ENCODE measurements at places on chromosomes 5 and 9.

DNA sequence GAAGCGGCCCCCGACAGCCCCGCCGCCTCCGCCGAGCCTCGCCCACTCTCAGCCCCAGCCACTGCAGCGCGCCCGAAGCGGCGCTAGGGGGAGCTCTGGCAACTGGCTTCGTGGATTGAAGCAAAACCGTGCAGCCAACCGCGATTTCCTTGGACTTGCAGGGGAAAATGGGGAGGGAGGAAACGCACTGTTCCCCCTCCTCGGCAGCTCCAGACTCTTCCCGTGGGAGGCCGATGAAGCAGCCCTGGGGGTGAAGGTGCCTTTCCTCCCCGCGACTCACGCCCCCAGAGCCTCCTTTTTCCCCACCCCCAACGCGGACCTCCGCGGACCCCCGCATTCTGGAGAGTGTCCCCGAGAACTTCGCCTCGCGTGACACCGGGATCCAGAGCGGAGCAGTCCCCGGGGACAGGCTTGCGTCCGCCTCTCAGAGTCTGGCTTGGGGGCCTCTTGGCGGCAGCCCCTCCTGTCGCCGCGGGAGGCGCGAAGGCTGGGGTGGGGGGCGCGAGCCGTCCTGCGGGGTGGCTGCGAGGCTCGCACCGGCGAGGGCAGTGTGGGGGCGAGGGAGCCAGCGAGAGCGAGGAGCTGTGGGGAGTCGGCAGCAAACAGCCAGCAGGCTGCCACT lies 3.8 kb downstream of the IER5L start:
- H3K27me3 ChIP-seq: no peaks in the 10 kb centered on the region
- H3K4me3 ChIP-seq: peak overlapping the region; percentile 66
- H3K4me1 ChIP-seq: peaks cover 23% of the 10 kb centered on the region

DNA sequence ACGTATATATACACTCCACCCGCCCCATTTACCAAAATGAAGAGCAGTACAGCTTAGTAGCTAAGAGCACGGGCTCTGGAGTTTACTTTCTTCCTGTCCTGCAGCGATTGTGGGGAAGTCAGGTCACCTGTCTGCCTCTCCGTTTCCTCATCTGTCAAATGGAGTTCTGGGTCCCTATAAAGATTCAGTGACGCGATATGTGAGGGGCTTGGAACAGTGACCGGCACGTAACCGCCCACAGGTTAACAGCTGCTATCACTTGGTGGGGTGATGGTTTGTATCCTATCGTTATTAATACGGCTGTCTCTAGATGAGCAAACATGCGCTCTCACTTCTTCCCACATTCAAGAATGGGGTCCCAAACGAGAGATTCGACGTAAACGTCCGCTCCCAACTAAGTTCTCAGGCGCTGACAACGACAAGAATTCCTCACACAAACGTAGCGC lies 426 bp downstream of the FAM114A2 start:
- H3K27ac ChIP-seq: peak overlapping the region; percentile 83
- no peak for DNase-seq
- H3K4me1 ChIP-seq: no peaks in the 10 kb centered on the region
- peak overlapping the region; percentile 87 for H3K4me3 ChIP-seq
- no peaks in the 10 kb centered on the region for H3K27me3 ChIP-seq
- no peaks in the 10 kb centered on the region for H3K36me3 ChIP-seq

- DNase-seq: no peak
- H3K4me1 ChIP-seq: no peaks in the 10 kb centered on the region
- H3K27ac ChIP-seq: no peak overlapping the region
- no peaks in the 10 kb centered on the region for H3K36me3 ChIP-seq
- no peaks in the 10 kb centered on the region for H3K27me3 ChIP-seq
Observed at GRCh38 chr5:87746891-87747377, 334.2 kb upstream of the CCNH start.

GRCh38 chr5:61115968-61116367 lies 46.3 kb downstream of the SMIM15 start:
- H3K27ac ChIP-seq: no peak overlapping the region
- no peak overlapping the region for H3K4me3 ChIP-seq
- H3K36me3 ChIP-seq: no peaks in the 10 kb centered on the region

GRCh38 chr5:132849347-132849746 lies 16.9 kb downstream of the GDF9 start:
- H3K36me3 ChIP-seq: no peaks in the 10 kb centered on the region
- H3K27ac ChIP-seq: no peak overlapping the region
- no peak overlapping the region for H3K4me3 ChIP-seq
- H3K27me3 ChIP-seq: no peaks in the 10 kb centered on the region

DNA sequence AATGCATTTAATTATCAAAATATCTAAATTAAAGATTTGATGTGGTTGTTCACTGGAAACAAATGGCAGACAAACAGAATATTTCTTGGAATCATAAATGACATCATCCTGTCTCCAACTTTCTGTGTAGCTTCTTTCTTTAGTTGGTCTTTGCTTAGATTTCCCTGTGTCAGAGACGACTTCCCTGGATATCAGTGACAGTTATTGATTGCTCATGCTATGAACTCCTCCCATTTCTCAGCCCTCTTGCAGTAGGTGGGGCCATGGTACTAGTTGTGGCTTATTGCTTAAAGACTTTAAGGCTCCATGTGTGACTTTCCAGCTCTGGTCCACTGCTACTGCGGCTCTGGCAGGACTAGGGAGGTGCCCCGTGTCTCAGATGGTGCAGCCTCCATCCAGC lies 592.6 kb downstream of the MTRR start:
- no peaks in the 10 kb centered on the region for H3K36me3 ChIP-seq
- no peak overlapping the region for H3K4me3 ChIP-seq
- no peak overlapping the region for H3K27ac ChIP-seq

DNA sequence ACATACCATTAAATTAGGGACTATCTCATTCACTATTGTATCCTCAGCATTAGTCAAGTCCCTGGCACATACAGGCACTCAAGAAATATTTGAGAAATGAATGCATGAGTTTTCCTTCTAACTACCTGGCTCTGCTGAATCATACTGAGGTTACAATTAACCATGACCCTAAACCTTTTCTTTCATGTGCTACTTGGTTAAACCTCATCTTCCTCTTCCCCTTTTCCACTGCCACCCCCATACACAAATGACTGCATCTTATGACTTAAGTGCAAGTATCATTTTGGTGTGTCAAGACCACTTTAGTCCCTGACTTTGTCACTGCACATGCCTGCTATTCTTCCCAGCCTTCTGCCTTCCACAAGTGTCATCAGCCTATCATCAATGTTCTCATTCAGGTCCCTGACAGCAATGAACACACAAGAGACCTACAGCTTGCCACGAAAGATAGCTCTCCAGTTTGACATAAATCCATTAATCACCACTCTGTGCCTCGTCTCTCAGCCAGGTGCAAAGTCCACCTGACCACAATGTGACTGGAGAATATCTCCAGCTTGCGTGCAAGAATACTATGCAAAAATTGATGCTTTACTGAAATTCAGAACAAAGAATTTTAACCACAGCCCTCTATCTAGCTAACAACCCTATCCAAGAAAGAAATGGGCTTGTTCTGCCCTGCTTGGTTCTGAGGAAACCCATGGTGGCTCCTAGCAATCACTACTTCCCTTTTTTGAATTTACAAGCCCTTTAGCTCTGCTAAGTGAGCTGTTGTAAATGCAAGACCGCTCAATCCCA lies 74.5 kb downstream of the MAPKAP1 start:
- H3K27ac ChIP-seq: no peak overlapping the region
- H3K36me3 ChIP-seq: no peaks in the 10 kb centered on the region
- no peak for DNase-seq
- no peaks in the 10 kb centered on the region for H3K27me3 ChIP-seq
- H3K4me1 ChIP-seq: peaks cover 7% of the 10 kb centered on the region

GRCh38 chr5:134437847-134438581 lies 26.3 kb upstream of the CDKN2AIPNL start:
- no peak for DNase-seq
- H3K4me1 ChIP-seq: no peaks in the 10 kb centered on the region
- no peak overlapping the region for H3K27ac ChIP-seq
- H3K36me3 ChIP-seq: no peaks in the 10 kb centered on the region
- no peaks in the 10 kb centered on the region for H3K27me3 ChIP-seq
- no peak overlapping the region for H3K4me3 ChIP-seq

DNA sequence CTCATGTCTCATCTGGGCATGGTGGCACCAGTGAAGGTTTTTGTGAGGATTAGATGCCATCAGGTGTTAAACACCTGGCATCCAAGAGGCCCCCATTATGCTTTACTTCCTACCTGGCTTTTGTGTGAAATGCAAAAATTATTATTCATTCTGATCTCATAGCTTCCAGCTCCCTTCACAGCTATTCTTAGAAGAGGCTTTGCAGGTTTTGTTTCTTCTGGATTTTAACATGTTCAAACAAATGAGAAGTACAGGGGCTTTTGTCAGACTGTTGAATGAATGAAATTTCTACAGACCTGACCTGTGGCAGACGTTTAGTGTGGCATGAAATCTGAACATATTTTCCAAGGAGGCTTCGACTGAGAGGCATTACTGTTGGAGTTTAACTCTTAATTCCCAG lies 14.3 kb upstream of the CORO2A start:
- no peaks in the 10 kb centered on the region for H3K36me3 ChIP-seq
- no peak for DNase-seq
- no peaks in the 10 kb centered on the region for H3K27me3 ChIP-seq
- H3K4me3 ChIP-seq: no peak overlapping the region
- H3K4me1 ChIP-seq: no peaks in the 10 kb centered on the region
- no peak overlapping the region for H3K27ac ChIP-seq

- H3K4me1 ChIP-seq: peaks cover 21% of the 10 kb centered on the region
- no peaks in the 10 kb centered on the region for H3K27me3 ChIP-seq
- H3K36me3 ChIP-seq: no peaks in the 10 kb centered on the region
- no peak overlapping the region for H3K27ac ChIP-seq
- DNase-seq: no peak
Observed at GRCh38 chr9:14189578-14189977, 124.4 kb downstream of the NFIB start.

- no peak overlapping the region for H3K27ac ChIP-seq
- no peaks in the 10 kb centered on the region for H3K4me1 ChIP-seq
Observed at GRCh38 chr9:72022841-72023240, 37.6 kb downstream of the C9orf57 start.

- DNase-seq: peak; percentile 73
- peak overlapping the region; percentile 70 for H3K27ac ChIP-seq
- H3K4me3 ChIP-seq: peak overlapping the region; percentile 62
- H3K4me1 ChIP-seq: peaks cover 26% of the 10 kb centered on the region
- H3K36me3 ChIP-seq: no peaks in the 10 kb centered on the region
- H3K27me3 ChIP-seq: no peaks in the 10 kb centered on the region
Observed at GRCh38 chr5:95822043-95822541, 434 bp downstream of the GLRX start.

- H3K27me3 ChIP-seq: no peaks in the 10 kb centered on the region
- no peak overlapping the region for H3K27ac ChIP-seq
- no peak overlapping the region for H3K4me3 ChIP-seq
- no peak for DNase-seq
- H3K36me3 ChIP-seq: no peaks in the 10 kb centered on the region
Observed at GRCh38 chr5:118796081-118796480, 192.3 kb downstream of the DTWD2 start.

DNA sequence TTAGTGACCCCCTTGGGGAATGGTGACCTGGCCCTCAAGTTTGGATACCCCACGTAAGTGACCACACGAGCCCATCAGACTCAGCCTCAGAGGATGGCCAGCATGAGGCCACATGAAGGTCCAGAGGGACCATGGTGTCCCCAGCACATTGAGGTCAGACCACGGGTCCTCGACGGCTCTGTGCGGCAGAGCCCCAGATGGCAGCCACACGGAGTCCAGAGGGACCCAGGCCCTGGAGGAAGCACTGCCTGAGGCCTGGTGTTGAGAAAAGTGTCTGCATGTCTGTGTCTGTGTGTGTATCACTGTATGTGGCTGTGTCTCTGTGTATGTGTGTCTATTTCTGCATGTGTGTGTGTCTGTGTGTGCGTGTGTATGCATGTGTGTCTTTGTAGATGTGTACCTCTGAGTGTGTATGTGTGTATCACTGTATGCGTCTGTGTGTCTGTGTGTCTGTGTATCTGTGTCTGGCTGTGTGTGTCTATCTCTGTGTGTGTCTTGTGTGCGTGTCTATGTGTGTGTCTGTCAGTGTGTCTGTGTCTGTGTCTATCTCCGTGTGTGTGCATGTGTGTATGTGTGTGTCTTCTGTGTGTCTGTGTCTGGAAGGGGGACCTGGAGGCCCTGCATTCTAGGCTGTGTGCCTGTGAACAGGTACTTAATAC lies 992 bp downstream of the LCNL1 start:
- H3K27ac ChIP-seq: no peak overlapping the region
- H3K27me3 ChIP-seq: no peaks in the 10 kb centered on the region
- no peaks in the 10 kb centered on the region for H3K4me1 ChIP-seq
- no peak overlapping the region for H3K4me3 ChIP-seq

- no peaks in the 10 kb centered on the region for H3K27me3 ChIP-seq
- no peaks in the 10 kb centered on the region for H3K36me3 ChIP-seq
- H3K4me1 ChIP-seq: no peaks in the 10 kb centered on the region
Observed at GRCh38 chr5:134935711-134936602, 31.0 kb downstream of the PCBD2 start.

DNA sequence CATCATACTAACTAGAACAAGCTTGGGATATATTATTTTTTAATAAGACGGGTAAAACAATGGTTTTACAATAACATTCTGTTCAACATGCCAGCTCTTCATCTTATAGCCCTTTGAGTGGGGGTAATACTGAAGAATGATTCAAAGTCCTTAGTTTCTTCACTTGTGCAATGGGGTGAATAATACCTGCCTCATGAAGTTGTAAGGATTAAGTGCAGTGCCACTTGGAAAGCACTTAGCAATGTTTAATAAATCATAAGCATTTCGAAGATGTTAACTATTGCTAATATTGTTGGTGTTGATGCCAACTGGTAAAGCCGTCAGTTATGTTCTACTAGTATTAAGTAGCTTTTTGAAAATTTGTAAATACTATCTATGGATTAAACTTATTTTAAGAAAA lies 38.0 kb downstream of the TNPO1 start:
- DNase-seq: no peak
- no peaks in the 10 kb centered on the region for H3K27me3 ChIP-seq
- H3K36me3 ChIP-seq: peaks cover 65% of the 10 kb centered on the region
- H3K4me3 ChIP-seq: no peak overlapping the region

DNA sequence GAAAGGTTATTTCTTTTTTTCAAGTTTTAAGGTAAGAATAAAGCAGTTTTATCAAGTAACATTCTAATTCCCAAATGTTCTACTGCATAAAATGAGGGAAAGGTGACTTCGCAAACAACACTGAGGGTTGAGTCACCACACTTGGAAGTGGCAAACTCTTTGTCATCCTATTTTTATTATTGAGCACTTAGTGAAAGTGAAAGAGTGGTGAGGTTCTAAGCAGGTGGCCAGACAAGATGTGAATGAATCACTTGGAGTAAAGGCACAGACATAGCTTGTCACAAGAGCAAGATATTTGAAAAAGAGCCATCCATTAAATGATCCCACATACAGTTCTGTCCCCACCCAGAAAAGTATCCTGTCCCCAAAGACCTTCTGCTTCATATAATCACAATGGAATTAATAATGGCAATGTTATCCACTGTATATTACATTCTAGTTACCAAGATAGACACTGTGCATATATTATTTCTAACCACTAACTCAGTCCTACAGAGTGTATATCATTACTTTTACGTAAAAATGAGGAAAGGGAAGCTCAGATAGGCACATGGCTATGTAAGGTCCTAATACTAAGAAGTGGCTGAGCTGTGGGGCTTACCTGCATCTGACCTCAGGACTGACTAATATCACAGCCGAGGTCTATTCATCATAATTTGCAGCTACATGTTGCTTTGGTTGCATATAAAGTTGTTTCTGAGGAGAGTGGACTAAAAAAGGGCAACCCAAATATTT lies 730.4 kb upstream of the MEF2C start:
- DNase-seq: no peak
- no peak overlapping the region for H3K4me3 ChIP-seq
- no peaks in the 10 kb centered on the region for H3K27me3 ChIP-seq
- no peaks in the 10 kb centered on the region for H3K4me1 ChIP-seq
- no peaks in the 10 kb centered on the region for H3K36me3 ChIP-seq
